ENCODE measurements at places on chromosomes 5 and 9.

- DNase-seq: no peak
Observed at GRCh38 chr5:145246961-145247744, 588.0 kb downstream of the PRELID2 start.

DNA sequence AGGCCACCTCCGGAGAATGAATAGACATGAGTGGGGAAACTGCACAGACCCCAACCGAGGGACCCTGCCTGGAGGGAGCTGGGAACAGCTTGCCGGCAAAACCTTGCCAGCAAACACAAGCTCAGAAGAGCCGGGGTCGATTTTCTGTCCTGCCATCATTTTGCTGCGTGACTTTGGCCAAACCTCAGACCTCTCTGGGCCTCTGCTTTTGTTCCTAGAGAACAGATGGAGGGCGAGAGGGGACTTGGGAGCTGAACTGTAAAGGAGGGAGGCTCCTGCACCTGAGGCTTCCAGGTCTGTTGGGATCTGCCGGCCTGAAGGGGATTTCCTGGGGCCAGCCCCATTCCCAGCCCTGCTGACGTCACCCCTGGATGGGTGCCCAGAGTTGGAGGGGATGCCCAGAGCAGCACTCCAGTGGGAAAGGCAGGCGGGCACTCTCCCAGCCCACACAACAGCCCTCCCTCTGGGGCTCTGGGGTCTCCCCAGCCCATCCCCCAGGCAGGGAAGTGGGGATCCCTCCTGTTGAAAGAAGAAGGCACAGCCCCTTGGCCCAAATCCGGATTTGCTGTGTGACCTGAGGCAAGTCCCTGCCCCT is 40.4 kb upstream of the SYNPO start:
- DNase-seq: no peak

DNA sequence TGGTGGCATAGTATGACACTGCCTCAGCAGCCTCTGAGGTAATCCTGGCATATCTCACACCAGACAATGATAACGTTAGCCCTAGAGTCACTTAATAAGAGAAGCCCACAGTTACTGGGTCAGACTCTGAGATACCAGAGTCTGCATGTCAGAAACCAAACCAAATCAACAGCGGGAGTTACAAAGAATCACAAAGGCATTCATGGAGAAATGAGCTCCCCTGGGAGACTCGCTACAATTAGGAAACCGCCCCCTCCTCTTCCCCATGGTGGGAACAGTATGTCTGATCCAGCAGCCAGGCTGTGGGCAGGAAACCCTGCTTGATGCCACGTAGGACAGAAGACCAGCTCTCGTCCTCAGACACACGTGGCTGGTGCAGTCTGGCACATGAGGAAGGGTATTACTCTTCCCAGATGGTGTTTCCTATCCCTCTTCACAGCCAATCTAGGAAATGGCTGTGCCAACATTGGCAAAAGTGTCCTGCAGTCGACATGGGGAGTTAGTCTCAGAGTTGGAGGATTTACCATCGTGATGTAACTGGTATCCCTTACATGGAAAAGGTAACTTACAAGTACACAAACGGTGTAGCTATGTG is 485.4 kb downstream of the ZNF608 start:
- DNase-seq: no peak

DNA sequence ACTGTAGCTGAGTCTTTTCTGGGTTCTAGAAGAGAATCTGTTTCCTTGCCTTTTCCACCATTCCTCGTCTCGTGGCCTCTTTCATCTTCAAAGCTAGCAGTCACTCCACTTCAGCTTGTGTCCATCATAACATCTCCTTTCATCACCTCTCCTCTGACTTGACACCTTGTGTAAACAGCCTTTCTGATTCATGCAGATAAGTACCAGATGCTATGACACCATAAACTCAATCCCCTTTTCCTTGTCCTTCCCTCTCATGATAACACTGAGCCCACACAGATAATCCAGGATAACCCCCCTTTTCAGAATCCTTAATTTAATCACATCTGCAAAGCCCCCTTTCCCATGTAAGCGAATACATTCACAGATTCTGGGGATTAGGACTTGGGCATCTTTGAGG is 95.5 kb downstream of the SNX24 start:
- no peak for DNase-seq

DNA sequence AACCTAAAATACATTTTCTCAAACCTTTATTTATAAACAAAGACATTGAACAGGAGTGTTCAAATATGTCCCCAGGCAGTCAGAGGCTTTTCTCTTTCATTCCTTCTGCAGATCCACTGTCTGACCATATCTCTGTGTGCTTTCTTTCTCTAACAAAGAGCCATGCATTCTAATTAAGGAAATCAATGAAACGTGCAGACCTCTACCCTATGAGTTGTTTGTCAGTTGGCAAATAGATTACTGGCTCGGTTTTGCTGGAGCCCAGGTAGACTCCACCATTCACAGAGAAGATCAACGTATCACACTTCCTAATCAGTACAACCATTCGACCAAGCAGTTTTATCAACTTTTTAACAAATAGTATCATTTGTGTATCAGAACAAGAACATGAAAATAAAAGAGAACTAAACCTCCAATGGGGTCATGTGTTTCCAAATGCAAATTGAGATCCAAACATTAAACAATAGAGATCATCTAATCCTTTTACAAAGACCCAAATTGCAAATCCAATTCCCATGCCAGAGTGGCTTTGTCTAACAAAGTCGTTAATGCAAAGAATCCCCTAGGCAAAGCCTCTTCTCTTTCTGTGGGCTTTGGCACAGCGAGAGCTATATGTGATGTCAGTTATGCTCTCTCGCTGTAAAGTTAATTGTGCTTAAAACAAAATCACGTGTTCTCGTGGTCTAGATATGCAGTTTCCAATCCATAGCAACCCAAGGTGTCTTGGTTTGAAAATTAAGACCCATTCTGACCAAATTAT is 16.8 kb downstream of the KLF4 start:
- no peak for DNase-seq

- DNase-seq: no peak
Observed at GRCh38 chr9:110531776-110532175, 47.8 kb downstream of the SVEP1 start.

DNA sequence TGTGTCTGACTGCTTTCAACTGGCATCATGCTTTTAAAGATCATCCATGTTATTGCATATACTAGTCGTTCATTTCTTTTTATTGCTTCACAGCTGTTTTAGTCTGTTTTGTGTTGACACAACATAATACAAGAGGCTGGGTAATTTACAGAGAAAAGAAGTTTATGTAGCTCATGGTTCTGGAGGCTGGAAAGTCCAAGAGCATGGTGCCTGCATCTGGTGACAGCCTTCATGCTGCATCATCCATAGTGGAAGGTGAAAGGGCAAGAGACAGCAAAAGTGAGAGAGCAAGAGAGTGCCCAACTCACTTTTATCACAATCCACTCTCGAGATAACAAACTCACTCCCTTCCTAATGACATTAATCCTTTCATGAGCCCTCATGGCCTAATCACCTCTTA is 198.4 kb downstream of the NSG2 start:
- DNase-seq: no peak

- no peak for DNase-seq
Observed at GRCh38 chr9:96874947-96875460, 20.7 kb upstream of the ZNF782 start.

DNA sequence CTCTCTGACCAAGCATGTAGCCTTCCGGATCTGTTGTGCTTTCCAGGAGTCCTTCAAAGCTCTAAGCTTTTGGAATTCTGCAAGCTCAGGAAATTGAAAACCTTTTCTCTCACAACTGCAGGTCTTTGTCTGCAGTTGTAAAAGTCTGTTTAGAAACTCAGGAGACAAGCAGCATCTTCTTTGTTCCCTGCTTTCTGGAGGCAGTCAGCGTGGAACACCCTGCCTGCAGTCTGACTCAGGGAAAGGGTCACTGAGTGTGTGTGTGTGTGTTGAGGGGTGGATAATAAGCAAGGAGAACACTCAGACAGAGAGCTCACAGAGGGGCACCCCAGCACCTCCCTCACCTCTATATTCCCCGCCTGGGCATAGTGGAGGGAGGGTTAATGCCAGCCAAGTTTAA is 29.1 kb downstream of the KCNIP1 start:
- DNase-seq: no peak

DNA sequence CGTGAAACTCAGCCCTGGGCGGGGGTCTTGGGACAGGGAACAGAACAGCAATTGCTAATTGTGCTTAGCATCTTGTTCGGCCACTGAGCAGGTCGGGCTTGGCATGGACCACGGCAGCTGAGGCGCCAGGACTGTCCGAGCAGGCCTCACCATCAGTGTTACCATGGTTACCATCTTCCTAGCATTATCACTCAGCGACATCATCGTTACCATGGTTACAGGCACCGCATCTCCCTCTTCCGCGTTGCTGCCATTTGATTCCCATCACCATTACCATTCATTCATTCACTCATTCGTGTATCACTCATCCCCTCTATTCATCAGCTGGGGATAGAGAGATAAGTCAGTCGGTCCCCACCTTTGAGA is 81.0 kb upstream of the ZBTB43 start:
- no peak for DNase-seq

- DNase-seq: peak; percentile 16
Observed at GRCh38 chr5:127229185-127229889, 61.3 kb upstream of the MEGF10 start.

DNA sequence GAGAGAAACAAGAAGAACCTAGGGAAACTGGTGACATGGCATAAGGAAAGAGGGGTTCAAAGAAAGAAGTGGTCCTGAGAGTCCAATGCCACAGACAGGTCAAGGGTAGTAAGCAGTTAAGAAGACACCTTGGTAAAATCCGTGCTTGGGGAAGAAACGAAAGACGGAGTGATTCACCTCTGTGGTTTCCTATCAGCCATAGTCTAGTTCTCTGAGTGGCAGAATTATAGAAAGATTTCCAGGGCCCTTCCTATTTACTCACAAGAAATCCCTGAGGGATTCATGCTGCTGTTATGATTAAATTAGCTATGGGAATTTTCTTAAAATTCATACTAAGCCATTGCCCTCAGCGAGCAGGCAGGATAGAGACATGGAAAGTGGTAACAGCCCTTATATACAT is 31.7 kb downstream of the IL33 start:
- no peak for DNase-seq

DNA sequence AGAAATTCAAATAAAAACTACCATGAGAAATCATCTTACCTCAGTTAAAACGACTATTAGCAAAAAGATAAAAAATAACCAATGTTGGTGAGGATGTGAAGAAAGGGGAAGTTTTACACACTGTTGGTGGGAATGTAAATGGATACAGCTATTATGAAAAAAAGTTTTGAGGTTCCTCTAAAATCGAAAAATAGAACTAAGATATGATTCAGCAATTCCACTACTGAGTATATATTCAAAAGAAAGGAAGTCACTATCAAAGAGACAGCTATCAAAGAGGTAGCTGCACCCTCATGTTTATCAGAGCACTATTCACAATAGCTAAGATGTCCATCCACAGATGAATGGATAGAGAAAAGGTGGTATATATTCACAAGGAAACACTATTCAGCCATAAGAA is 1888.4 kb downstream of the MAT2B start:
- DNase-seq: no peak

- DNase-seq: no peak
Observed at GRCh38 chr5:20044460-20044859, 56.5 kb upstream of the CDH18 start.

GRCh38 chr5:68277431-68277830 is 61.9 kb downstream of the PIK3R1 start:
- no peak for DNase-seq

GRCh38 chr5:133947431-133947841 is 21.0 kb downstream of the C5orf15 start:
- no peak for DNase-seq
